ENCODE measurements at places on chromosomes 5 and 9.

DNA sequence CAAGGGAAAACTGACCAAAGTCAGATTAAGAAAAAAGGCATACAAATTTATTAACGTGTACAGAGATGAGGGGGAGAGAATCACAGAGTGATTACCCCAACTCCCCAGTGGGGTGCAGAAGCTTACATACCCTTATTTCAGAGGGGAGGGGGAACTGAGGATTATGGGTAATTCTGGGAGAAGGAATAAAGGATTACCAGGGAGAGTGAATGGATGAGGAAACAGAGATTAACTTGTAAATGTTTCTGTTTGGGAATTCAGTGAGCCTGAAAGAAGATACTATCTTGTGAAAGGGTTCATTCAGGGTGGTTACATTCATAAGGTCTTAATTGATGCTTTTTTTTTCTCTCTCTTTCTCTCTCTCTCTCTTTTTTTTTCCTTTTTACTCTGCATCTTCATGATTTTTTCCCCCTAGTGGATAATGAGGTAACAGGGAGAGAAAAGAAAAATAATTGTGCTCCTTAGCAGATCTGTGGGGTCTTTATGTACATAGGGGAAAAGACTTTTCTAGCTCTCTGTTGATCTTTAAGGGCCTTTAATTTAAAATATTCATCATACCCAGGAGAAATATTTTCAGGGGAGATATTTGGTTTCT is 49.4 kb downstream of the TARS1 start:
- DNase-seq: no peak

- no peak for DNase-seq
These were observed 178.4 kb downstream of the GNA14 start for GRCh38 chr9:77469515-77470231.

GRCh38 chr5:19001539-19001938 is 986.5 kb downstream of the CDH18 start:
- DNase-seq: no peak

DNA sequence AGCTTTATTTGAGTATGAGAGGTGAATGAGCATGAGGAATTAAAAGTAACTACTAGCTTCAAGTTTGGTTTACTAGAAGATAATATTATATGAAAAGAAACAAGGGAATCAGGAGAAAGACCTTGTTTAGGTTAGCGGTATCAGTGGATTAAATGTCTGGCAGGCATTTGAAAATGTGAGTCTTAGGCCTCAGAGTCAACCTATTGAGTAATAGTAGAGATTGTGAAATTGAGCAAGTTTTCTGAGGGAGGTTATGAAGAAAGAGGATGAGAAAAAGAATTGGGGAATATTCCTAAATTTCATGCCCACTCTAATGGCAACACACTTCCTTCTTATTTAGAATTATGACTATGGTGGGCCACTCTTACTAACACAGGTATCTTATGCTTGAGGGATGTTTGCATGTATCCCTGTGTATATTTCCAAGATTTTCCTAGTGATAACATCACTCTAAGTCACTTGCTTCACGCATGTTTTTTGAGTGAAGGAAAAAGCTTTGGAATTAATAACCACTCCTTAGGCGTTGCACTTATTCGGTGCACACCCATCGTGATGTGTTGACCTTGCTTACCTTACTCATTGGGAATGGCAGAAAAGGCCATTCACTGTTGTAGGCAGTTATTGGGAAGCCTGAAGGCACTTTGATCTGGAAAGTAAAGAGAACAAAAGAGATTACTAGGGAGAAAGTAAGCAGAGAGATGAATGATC is 8.2 kb upstream of the ELL2 start:
- DNase-seq: no peak

GRCh38 chr5:76607353-76607871 is 15.8 kb downstream of the F2RL2 start:
- no peak for DNase-seq

GRCh38 chr5:54829676-54830535 is 155.5 kb downstream of the ESM1 start:
- no peak for DNase-seq

- DNase-seq: no peak
These were observed 22.5 kb downstream of the DYNC2I2 start for GRCh38 chr9:128634111-128634510.

DNA sequence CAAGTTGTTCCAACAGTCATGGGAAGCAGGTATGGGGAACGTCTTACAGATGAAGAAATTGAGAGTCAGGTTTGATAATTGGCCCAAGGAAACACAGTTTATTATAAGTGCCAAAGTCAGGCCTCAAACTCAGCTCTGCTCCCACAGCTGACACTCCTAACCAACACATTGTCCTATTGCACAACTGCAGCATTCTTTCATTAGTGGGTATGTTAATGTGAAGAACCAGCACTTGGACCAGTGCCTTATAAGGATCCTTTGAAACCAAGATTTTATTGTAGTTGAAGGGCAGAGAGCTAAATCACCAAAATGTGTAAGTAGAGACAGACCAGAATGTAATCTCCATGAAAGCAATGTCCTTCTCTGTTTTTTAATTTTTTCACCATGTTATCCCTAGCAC is 56.1 kb downstream of the GRIA1 start:
- DNase-seq: no peak

DNA sequence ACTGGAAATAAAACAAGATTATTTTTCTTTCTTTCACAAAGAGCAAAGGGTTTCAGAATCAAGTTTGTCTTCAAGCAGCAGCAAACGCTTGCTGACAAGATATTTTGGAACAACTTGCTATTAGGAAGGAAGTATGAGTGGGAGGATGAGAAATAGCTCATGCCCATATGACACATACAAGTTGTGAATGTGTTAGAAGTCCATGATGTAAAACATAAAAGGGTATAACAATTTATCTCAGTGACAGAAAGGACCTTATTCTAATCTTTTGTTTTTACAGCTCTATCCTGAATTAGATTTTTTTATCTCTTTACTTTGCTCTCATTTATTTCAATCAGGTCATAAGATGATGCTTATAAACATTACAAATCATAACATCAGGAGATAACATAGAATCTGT is 516.6 kb upstream of the MEF2C start:
- no peak for DNase-seq

DNA sequence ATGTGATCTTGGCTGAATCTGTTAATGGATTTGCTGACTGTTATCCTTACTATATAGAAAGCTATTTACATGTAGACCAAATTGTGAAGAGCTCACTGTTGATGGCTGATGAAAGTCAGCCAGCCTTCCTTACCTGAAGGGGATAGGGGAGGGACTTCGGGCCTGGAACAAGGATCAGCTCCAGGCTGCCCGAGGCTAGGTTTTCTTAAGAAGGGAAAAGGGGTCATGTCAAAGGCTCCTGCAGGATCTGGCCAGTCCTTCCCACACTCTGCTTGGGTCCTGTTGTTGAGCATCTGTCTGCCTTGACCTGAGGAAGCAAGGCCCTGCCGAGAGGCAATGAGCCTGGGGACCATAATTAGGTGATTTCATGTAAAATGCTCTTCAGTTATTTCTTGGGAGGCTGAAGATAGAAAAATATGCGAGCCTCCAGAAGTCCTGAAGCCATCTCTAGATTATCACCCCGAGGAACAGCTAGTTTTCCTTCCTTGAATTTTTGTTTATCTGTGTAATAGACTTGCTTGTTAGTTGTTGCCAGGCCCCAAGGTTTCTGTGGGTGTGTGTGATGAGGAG is 261.4 kb downstream of the PDZD2 start:
- DNase-seq: no peak

Data from HTR-8/SVneo (cell line).